ENCODE measurements at places on chromosomes 16 and 17.

GRCh38 chr17:80316927-80317705, 56.5 kb downstream of the RNF213 start:
- DNase-seq = no peak

- no peak for DNase-seq
These were observed 7.1 kb upstream of the CPSF4L start for GRCh38 chr17:73268582-73269328.

DNA sequence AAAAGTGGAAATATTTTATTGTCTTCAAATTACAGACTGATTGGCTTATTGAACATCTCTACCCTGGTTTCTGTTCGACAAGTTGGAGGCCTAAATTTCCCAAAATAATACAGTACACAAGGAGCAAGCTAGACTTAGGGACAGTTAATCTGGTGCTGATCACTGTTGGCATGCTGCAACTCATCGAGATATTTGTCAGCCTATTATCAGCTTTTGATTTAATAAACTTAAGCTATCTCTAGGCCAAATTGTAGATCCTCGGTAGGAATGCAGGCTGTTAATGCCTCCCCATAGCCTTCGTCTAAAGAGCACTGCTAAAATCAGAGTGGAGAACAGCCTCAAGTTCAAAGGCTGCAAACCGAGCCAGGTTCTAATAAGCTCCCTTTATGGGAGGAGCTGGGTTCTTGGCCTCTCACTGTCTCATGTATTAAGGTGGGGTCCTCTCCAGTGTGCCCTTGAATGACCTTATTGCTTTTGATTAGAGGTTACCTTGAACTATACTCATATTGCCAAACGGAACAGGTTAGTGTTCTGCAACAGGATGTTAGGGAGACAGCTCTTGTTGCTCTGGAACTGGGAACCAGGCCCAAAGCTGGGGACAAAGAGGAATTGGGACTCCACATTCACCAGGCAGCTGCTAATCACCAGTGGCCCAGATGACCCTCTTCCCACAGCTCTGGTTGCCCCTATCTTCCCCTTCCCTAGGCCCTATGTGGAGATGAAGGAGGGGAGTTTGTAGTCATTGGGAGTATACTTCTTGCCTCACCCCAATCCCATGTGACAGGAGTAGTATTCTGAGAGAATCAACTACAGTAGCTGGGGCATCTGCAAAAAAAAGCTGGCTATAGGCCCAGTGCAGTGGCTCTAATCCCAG, 69.5 kb upstream of the NOL11 start:
- no peak for DNase-seq

GRCh38 chr16:8858994-8859912, 9.6 kb downstream of the CARHSP1 start:
- no peak for DNase-seq

- no peak for DNase-seq
These were observed 17.1 kb upstream of the PHF12 start for GRCh38 chr17:28968231-28968913.

DNA sequence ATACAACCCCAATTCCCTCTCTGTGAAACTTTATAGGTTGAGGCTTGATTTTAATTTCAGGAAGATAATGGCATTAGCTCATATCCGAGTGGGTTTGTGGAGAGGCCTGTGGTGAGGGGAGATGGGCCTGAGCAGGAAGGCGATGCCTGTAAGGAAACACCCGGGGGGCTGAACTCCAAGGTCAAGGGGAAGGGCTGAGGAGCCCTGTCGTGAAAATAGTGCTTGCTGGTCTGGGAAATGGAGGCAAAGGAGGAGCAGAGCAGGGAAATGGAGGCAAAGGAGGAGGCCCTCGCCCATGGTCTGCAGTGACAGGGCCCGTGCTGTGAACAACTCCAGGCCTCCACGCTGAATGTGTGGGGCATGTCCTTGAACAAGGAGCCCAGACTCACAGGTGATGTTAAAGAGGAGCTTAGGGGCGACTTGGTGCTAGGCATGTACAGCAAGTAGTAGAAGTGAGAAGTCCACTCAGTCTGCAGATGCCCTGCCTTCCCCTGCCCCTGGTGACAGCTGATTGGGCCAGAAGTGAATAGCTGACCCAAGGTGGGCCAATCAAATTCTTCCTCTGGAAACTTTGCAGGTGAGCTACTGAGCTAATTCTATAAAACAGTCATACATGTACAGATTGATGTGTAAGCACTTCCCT, 38.1 kb downstream of the MRPS23 start:
- no peak for DNase-seq

DNA sequence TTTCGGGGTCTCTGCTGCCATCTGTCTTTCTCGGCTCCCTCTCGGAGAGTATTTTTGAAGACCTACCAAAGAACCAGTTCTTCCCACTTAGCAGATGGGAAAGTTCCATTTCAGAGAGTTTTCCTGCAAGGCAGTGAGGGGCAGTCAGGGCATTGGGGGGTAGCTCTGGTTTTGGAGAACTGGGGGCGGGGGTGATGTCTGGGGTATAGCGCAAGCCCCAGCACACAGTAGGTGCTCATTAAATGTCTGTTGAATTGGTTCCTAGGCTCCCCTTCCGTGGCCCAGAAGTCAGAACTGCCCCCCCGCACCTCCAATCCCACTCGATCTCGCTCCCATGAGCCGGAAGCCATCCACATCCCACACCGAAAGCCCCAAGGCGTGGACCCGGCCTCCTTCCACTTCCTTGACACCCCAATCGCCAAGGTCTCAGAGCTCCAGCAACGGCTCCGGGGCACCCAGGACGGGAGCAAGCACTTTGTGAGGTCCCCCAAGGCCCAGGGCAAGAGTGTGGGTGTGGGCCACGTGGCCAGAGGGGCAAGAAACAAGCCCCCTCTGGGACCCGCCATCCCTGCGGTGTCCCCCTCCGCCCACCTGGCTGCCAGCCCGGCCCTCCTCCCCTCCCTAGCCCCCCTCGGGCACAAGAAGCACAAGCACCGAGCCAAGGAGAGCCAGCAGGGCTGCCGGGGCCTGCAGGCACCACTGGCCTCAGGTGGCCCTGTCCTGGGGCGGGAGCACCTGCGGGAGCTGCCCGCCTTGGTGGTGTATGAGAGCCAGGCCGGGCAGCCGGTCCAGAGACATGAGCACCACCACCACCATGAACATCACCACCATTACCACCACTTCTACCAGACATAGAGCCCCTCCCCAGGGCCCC, 47.9 kb downstream of the SNX20 start:
- DNase-seq = no peak

DNA sequence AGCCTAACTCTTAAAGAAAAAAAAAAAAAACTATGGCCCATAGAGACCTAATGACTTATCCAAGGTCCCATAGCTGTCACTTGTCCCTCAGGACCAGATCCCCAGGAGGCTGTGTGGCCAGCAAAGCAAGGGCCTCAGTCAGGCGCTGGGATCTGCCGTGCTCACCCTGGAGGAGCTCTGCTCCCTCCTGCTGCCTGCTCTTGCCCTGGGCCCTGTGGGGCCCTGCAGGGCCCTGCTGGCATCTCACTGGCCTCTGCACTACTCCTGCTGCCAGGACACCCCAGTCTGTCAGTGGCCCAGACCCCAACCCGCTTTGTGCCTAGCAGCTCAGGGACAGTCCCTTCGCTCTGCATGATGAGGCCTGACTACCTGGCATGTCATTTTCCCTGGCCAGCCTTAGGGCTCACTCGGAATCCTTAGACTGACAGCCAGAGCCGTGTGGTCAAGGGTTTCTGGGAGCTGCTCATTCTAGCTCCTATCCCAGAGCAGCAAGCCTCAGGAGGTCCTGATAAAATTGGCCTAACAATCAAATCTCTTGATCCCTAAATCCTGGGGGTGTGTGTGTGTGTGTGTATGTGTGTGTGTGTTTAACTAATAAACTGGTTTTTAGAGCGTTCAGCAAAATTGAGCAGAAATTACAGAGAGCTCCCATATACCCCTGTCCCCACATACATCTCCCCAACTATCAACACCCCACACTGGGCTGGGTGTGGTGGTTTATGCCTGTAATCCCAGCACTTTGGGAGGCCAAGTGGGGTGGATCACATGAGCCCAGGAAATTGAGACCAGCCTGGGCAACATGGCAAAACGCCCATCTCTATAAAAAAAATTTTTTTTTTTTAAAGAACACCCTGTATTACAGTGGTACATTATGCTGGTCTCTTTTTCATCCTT, 21.7 kb downstream of the KATNIP start:
- no peak for DNase-seq

DNA sequence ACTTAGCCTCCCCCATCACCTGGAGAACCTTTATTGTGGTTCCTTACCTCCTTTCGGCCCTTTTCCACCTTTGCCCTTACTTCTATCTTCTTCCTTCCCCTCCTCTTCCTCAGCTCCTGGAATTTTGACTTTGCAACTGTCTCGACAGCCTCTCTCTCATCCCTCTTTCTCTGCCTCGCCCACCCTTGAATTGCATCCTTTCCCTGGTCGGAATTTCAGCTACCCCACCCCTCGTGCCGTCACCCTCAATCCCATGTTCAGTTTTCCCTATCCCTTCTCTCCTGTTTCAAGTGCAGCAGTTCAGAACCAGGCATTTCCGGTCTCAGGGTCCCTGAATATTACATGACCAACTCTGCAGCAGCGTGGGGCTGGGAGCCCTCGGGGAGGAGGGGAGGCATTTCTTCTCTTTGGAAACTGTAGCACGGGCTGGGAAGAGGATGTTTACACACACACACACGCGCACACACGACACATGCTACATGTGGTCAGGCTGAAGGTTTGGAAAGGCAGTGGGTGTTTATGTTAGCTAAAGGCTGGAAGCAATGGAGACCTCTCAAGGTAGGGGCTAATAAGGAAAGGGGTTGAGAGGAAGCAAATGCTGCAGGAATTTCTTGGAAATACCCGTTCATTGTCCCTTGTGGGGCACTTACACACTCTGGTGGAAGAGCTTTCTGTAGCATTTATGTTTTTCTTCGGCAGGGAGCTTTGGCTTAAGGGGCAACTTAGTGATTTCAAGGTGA, 971 bp downstream of the MINK1 start:
- DNase-seq = no peak

GRCh38 chr16:56352351-56353053, 72.8 kb downstream of the AMFR start:
- DNase-seq = no peak

Measured in activated naive CD4-positive, alpha-beta T cell treated with Interleukin-2 at 50 U/mL for 16 hours (primary cell).